ENCODE measurements at places on chromosomes 7 and 10.

DNA sequence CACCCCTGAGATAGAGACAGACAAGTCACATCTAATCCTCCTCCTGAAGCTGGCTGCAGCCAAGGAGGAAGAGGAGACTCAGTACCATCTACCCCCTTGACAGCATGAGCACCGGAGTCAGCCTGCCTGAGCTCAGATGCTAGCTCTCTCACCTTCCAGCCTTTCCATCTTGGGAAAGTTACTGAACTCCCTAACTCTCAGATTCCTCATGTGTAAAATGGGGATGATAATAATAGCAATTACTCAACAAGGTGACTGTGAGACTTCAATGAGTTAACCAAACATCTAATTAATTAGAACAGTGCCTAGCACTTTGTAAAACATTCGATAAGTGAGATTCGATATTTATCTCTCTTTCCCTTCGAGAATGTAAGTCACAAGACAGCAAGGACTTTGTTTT is 6.4 kb downstream of the KDM7A start:
- DNase-seq, result no peak

GRCh38 chr7:5709347-5709950 is 72.0 kb downstream of the RNF216 start:
- no peak for DNase-seq

GRCh38 chr10:51297438-51297837 is 223.2 kb downstream of the PRKG1 start:
- no peak for DNase-seq

DNA sequence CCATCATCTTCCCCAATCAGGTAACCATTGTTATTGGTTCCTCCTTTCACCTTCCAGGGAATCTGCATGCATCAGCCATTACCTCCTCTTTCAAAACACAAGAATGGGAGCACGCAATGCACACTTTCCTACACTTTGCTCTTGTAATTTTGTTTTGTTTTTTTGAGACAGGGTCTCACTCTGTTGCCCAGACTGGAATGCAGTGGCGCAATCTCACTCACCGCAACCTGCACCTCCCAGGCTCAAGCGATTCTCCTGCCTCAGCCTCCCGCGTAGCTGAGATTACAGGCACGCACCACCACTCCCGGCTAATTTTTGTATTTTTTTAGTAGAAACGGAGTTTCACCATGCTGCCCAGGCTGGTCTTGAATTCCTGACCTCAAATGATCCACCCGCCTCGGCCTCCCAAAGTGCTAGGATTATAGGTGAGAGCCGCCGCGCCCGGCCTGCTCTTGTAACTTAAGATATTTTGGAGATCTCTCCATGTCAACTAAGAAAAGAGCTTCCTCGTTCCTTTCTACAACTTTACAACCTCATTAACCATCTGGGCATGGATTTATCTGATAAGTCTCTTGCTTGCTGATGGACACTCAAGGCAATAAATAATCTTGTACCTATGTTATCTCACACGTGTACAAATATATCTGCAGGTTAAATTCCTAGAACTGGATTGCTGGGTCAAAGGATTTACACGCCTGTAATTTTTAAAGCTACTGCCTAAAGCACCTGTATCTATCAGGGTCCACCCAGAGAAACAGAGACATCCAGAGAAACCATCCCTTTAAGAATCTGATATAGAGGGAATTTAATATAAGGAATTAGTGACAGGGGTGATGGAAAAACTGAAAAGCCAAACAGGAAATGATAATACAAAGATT is 4.2 kb downstream of the CYTH3 start:
- DNase-seq, result no peak

GRCh38 chr7:55140941-55141278 is 122.1 kb downstream of the EGFR start:
- DNase-seq, result no peak

- DNase-seq, result no peak
Observed at GRCh38 chr7:836429-836828, 4.2 kb downstream of the SUN1 start.

GRCh38 chr10:59537501-59537900 is 172.1 kb downstream of the SLC16A9 start:
- DNase-seq, result no peak

- DNase-seq, result no peak
Observed at GRCh38 chr10:1624240-1624639, 113.1 kb downstream of the ADARB2 start.

DNA sequence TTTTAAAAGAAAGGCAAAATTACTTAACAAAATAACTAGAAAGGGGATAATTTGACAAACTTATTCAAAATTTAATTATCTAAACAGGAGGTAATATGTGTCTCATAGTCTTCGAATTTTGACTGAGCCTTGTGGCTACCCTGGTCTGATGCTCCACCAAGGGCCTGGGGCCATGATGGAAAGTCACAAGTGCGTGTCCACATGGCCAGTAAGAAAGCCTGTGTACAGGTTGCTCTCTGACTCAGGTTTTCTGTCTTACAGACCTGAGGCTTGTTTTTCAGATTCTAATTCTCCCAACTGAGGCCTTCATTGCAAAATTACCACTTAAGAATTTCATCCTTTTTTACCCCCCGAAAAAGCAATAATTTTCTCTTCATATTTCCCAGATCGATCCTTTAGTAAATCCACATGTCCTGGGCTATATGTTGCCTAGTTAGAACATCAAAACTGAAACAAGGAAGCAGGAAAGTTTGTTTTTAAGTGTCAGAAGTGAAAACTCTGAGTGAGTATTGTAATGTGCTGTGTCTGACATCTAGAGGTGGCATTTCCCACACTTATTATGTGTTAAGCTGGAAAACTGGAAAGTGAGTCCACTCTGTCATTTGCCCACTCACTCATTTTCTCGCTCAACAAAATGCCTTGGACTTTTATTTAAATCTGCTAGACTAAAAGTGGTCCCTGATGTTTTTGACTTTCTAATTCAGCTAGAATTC is 10.0 kb downstream of the CYP3A43 start:
- no peak for DNase-seq

DNA sequence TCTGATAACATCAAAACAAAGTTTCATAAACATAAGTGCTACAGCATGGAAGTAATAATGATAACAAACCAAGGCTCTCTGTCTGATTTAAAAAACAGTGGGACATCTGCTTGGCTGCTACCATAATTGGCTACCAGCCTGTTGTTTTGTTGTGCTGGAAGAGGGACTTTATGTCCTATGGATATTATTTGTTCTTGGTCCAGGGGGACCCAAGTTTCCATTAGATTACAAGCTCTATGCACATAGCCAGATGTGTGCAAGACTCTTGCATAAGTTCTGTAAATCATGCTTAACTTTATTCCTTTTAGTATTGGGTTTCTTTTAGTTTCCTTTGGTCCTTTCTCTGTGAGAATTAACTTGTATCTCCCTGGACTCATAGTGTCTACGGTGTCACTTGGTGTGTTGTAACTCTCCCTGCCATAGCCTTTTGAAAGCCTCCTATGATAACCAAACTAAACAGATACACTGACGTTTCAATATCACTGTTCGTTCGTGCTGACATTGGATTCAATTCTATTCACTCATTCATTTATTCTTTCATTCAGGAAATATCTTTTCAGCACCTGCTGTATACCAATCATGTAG is 41.4 kb upstream of the CD36 start:
- DNase-seq, result no peak

DNA sequence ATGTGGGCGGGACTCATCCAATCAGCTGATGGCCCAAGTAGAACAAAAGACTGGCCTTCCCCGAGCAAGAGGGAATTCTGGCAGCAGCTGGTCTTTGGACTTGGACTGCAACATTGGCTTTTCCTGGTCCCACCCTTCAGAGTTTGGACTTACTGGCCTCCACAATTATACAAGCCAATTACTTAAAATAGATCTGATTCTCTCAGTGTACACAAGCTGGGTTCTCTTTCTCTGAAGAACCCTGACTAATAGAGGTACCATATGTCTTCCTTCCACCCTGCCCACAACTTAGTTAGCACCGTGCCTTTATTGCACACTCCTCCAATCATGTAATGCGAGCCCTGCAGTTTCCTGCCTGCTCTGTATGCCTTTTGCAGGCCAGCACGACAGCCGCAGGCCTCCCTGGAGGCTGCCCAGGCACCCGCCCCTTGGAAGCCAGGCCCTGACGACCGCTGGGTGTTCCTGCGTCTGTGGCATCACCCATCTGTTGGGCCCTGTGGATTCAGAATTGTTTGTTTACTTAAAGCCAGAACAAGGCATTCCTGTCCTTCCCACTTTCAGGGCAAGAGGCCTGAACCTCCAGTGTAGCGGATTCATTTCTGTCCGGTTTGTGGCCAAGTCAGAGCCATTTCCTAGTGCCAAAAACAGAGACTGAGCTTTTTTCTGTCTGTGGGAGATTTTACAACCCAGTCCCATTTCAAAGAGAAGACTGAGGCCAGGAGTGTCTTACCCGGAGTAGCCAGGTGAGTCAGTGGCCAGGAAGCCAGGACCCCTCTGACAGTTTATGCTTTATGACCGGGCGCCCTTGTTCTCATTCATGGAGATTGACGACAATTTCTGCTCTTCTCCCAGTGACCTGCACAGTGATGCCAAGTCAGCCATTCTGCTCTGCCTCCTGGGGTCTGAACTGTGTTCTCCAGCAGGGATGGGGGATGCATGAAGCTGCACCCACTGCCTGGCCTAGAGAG is 968 bp upstream of the INMT start:
- no peak for DNase-seq

GRCh38 chr10:102630663-102631062 is 13.6 kb upstream of the TRIM8 start:
- DNase-seq, result no peak

- DNase-seq, result no peak
Observed at GRCh38 chr10:110815354-110816004, 56.2 kb upstream of the PDCD4 start.

- peak; percentile 12 for DNase-seq
Observed at GRCh38 chr7:2525658-2526630, 6.4 kb downstream of the LFNG start.

DNA sequence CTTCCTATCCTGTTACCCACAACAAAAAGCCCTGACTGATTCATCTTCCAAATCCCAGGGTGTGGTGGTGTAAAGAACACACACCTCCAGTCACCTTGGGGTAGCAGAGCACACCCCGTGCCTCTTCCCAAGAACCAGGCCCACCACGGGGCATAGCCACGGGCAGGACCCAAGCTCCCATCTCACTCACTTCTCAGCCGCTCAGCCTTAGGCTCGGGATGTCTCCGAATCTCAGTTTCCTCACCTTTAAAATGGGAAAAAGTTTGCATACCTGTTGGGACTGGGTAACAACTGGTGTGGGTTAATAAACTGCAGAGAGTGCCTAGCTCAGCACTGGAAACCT is 139.0 kb downstream of the FGFR2 start:
- no peak for DNase-seq

- no peak for DNase-seq
Observed at GRCh38 chr7:17195576-17195975, 102.9 kb upstream of the AHR start.
